ENCODE measurements at places on chromosomes 4 and X.

DNA sequence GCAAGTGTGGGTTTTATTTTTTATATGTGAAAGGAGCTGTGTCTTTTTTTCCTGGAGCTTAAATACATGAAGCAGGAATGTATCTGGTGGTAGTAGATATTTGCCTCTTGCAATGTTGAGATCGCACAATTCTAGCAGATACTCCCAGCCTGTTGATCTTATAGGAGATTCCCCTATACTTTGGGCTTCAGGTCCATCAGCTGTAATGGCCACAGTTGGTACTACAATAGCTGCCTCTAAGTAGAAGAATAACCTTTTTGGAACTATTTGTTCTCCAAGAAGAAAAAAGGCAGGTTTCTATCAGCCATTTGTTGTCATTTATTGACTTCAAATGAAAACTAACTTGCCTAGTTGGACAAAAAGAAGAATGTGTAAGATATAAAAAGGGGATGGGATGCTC is 37.7 kb downstream of the LIMCH1 start:
- DNase-seq, result no peak

GRCh38 chr4:109728385-109728784 is 1.5 kb downstream of the PLA2G12A start:
- no peak for DNase-seq

- no peak for DNase-seq
These were observed 554.4 kb downstream of the TRAM1L1 start for GRCh38 chr4:116531026-116531425.

DNA sequence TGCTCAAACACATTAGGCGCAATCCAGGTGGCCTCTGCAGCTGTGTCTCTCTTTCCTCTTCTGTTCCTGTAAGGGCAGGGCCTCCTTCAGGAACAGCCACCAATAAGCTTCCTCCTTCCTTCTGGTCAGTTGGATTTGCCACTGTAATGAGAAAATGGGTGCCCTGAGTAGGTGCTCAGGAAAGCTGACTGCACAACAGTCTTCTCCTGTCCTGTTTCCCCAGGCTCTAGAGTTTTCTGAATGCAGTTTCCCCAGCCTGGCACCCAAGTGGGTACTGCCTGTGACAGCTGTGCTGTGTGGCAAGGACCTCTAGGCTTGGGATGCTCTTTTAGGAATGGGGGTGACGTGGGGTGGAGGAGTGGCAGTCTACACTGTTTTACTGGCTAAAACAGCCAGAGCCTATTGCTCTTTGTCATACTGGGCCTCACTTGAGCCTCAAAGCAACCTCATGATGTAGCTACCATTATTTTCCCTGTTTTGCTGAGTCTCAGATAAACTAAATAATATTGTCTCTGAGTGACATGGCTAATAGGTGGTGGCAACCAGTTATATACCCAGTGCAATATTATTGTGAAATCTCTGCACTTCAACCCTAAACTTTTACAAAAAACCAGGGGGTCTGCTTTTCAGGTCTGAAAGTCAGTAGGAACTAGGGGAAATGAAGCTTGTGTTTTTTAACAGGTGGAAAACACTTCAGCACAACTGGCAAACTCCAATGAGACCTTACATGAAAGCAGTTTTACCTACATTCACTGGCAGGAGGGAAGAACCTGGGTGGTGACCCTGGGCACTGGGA is 1.2 kb downstream of the CXCL2 start:
- DNase-seq, result no peak

DNA sequence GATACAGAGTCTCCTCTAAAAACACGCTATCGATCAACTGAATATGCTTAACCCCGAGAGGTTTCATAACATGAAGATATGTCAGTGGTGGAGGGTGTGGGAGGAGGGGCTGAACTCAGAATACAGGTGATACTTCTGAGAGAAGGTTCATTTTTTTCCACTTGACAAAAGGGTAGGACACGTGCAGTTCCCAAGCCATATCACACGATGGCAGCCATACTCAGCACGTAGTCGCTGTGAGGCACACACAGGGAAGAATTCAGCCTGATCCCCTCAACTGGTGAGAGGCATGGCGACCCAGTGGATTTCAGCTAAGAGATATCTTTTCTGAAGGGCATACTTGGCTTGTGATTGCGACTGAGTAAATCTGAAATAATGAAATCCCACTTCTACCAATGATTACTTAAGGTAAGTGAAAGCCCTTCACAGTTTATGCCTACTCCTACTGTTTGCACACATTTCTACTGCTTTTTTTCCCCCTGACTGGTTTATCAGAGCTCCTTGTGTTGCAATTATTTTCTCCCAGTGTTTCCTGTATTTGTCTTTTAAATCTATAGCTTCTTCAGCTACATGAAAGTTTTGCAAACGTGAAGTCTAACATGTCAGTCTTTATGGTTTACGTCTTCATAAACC is 133.1 kb downstream of the CORIN start:
- DNase-seq, result no peak

GRCh38 chr4:2102045-2102883 is 43.1 kb downstream of the NAT8L start:
- DNase-seq, result no peak

- no peak for DNase-seq
These were observed 25.2 kb upstream of the TBC1D14 start for GRCh38 chr4:6884341-6884870.

GRCh38 chrX:48737940-48738339 is 23.6 kb upstream of the GLOD5 start:
- DNase-seq, result no peak

DNA sequence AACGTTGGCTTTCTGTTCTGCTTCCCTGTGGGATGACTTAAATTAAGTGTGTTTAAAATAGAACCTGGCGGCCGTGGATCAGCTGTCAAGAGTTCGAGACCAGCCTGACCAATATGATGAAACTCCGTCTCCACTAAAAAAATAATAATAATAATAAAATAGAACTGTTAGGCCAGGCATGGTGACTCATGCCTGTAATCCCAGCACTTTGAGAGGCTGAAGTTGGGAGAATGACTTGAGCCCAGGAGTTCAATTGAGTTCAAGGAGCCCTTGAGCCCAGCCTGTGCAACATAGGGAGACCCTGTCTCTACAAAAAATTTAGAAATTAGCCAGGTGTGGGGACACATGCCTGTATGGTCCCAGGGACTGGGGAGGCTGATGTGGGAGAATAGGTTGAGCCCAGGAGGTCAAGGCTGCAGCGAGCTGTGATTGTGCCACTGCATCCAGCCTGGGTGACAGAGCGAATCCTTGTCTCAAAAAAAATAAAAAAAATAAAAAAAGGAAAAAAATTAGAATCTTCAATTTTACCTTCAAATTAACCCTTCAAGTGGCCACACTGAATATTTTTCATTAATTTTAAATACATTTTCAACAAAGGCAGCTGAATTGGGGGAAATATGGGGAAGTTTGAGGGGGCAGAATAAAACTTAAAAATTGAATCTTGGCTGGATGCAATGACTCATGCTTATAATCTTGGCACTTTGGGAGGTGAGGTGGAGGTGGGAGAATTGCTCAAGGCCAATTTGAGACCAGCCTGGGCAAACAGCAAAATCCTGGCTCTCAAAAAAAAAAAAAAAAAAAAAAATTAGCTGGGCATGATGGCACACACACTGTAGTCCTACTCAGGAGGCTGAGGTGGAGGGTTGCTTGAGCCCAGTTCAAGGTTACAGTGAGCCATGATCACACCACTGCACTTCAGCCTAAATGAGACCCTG is 31.8 kb upstream of the HSD17B13 start:
- no peak for DNase-seq

DNA sequence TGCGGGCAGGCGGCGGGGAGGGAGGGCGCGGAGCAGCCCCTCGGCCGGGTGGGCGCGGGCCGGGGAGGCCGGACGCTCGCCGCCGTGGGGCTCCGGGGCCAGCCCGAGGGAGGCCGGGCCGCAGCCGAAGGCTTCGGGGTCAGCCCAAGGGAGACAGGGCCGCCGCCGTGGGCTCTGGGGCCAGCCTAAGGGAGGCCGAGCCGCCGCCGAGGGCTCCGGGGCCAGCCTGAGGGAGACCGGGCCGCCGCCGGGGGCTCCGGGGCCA is 251 bp downstream of the KIAA0232 start:
- DNase-seq, result no peak

DNA sequence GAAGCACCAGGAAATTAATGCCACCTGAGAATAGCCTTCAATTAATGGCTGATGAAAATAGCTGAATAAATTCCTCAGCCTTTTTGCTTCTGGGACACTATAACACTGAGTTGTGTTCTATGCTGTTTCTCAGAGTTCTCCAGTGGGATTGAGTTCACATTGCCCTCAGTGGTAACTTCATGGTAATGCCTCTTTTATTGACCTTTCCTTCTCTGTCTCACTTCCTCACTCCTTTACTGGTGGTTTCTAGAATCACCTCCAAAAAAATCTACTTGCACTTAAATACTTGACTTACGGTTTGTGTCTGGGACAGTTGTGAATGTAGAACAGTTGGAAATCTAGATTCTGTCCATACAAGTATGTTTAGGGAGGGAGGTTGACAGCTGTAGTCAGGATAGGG is 293.7 kb downstream of the PPP1R2C start:
- DNase-seq, result no peak

DNA sequence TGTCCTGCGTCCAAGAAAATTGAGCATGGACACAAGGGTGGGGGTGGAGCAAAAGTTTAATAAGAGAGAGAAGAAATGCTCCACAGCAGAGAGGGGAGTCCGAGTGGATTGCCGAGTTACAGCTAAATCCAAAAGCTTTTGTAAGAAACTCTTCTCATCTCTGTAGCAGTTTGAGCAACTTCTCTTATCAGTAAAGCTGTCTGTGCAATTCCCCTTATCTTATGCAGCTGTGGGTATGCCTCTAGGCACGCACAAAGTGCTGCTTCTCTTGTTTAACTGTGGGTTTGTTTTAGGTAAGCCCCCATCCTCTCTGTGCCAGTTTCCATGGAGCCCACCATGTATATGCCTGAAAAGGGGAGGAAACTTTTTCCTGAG is 44.8 kb downstream of the HMGB2 start:
- DNase-seq, result no peak

GRCh38 chr4:88333741-88334405 is 44.8 kb upstream of the HERC6 start:
- no peak for DNase-seq

- DNase-seq, result no peak
These were observed 32.7 kb upstream of the GLRA2 start for GRCh38 chrX:14496674-14497073.

DNA sequence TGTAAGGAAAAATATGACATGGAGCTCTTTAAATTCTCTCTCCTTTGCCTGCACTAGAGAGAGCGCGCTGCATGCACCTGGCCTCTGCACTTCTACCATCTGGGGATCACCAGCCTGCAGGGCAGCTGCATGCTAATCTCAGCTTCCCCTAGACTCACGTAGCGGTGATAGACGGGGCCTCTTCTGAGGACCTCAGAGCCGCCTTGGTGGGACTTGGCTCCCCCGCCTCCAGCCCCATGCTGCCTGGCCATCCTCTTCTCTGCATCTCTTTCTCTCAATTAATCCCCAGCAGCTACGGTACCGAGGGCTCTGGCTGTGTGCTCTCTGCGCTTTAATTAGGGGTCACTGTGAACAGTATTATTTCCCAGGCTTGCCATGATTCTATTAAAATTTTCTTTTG is 52.8 kb upstream of the PSAPL1 start:
- DNase-seq, result no peak

DNA sequence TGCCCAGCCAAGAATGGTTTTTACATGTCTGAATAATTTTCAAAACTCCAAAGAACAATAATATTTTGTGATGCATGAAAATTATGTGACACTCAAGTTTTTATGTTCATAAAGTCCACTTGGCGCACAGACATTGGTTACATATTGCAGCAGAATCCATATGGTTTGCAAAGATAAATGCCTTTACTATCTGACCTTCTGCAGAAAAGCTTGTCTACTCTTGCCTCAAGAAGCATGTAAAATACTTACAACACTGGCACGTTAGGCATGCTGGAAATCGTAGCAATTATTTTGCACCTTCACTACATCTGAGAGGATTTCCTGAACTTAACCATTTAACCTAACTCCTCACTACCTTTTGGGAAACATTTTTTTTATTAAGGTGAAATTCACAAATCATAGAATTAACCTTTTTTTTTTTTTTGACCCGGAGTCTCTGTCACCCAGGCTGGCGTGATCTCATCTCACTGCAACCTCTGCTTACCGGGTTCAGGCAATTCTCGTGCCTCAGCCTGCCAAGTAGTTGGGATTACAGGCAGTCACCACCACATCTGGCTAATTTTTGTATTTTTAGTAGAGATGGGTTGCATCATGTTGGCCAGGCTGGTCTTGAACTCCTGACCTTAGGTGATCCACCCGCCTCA is 3.5 kb upstream of the XG start:
- DNase-seq, result no peak

DNA sequence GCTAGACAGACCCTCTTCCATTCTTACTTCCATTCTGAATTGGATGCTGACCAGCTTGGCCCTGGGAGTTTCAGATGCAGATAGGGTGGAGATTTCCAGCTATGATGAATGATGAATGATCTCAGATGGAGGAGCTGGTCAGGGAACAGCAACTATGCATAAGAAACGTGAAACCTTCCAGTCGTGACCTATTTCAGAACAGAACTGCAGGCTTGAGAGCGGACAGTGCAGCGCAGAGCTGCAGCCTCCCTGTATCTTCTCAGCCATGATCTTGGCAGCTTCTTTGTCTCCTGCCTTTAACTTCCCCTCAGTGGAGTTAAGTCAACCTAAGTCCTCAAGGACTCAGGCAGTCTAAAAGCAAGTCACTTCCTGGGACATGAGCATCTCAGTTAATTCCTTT is 43.3 kb upstream of the HAND2 start:
- DNase-seq, result no peak

GRCh38 chr4:3203971-3204431 is 45.0 kb upstream of the MSANTD1 start:
- DNase-seq, result no peak

DNA sequence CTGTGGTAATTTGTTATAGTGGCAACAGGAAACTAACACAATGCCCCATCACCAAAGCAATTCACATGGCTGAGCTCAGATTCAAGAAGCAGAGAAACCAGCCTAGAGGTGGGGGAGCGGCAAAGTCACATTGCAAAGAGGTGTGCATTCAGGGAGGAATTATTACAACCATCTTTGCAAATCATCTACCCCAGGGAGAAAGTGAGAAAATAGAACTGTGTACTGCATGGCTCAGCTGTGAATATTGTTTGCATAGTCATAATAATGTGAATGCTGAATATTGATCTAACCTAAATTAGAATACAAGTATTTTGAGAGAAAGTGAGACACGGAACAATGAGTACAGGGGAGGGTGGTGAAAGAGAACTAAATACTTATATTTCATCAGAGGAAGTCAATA is 387.9 kb downstream of the BCOR start:
- DNase-seq, result no peak

DNA sequence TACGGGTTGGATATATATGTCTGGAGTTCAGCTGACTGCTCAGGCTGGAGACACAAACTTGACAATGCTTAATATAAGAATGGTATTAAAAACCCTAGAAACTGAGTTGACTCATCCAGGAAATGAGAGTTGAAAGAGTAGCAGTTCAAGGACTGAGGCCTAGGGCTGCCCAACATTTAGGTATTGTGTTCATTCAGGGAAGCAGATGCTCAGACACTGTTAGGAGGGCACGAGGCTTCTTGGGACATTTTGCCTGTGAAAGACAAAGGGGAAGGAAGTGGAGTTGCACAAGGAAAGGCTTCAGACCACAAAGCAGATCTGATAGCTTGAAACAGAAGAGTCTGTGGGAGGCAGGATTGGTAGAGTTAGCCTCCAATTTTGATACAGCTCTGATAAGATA is 52.0 kb upstream of the HS3ST1 start:
- peak; percentile 64 for DNase-seq

GRCh38 chr4:3869174-3869572 is 103.0 kb downstream of the ADRA2C start:
- DNase-seq, result no peak

- no peak for DNase-seq
These were observed 1458.3 kb upstream of the TENM3 start for GRCh38 chr4:180784940-180785339.
